Right forelimb (tissue), 1 donor: ENCODE measurements at places on chromosomes 5 and 9.

DNA sequence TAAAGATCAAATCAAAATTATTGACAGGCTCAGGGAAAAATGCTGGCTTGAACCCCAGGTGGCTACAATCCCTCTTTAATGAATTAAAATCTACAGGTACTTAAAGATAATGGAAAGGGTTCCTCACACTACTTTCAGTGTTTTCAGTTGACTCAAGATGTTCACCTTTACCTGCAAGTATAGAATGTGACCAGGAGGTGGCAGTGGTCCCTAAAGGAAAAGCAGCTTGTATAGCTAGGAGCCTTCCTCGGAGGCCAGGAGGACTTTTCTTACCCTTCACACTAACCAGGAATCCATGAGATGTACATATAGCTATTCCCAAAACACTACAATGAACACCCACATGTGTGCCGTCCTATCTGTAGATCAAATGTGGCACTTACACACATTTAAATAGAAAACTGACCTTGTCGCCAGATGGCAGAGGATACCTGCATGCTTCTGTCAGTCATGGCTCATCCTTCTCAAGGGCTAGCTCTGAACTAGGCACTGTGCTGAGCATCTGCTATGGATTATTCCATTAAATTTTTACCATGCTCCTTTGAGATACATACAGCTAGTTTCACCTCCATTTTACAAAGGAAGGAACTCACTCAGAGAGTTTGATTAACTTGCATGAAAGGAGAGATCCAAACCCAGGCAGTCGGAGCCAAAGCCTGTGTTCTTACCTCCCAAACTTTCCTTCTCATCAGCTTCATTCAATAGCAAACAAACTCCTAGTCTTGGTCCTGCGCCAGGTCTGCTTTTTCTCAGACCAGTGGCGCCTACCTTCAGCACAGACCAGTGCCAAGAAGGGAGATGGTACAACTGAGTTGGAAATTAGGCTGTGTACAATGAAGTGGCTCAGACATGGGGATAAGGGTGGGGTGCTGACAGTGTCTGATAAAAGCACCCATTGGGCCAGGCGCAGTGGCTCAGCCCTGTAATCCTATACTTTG is 24.5 kb downstream of the C9orf152 start:
- peak; percentile 74 for DNase-seq

DNA sequence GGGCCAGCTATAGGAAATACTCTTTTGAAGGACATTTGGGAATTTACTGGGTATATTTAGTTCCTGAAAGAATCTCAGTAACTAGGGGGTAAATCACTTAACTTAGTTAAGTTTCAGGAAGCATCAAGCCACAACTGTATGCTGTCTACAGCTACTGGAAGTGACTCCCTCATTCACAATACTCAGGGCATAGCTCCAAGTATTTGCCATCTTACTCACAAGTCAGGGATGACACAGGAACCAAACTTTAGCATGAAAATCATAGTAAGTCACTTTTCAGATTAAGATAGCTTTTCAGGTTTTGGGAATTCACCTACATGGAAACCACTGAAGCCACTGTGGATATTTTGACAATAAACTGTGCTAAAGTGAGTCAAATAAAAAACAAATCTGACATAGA is 242.4 kb upstream of the ATP10B start:
- DNase-seq = no peak

DNA sequence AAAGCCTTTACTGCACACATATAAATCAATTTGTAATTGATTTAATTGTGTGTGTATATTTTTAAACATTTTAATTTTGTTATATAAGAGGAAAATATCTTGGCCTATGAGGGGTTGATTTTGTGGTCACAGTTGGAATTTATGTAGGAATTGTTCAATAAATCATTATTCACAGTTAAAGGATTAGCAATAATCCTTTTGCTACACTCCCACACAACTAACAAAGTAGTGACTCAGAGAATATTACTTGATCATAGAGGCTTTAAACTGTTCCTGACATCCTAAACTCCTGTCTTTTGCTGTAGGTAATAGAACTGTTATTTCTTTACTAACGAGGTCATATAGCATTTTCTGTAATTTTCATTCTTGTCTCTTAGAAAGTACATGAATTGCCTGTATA is 95.5 kb downstream of the ZCCHC7 start:
- DNase-seq = no peak

GRCh38 chr5:88863523-88863922 is 19.5 kb downstream of the MEF2C start:
- no peak for DNase-seq

DNA sequence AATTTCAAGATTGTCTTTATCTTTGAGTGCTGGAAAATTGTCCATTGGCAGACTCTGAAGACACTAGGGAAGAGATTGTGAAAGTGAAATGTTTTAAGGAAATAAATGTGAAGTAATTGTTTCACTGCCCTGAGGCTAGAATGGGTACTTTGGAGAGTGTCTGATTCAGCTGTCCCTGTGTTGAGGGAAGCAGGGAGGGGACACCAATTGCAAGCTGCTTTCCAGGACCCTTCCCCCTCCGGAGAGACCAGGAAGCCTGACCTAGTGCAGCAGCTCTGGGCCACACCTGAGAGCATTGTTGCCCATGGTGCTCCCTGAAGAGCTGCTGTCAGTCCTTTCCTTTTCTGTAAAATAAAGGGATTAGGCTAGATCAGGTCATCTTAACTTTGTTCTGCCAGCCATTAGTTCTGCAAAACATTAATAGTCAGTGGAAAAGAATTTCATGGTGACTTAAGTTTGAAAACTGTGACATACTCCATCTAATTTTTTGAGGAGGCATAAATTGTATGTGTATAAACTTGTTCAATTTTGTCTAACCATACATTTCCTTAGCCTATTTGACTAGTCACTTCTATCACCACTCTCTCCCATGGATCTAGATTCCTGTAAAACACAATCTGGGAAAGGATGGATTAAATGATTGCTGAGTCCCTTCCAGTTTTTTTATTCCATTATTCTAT is 18.8 kb downstream of the MAP1B start:
- no peak for DNase-seq

- no peak for DNase-seq
Measured at GRCh38 chr5:67724412-67725135, 491.0 kb upstream of the PIK3R1 start.

DNA sequence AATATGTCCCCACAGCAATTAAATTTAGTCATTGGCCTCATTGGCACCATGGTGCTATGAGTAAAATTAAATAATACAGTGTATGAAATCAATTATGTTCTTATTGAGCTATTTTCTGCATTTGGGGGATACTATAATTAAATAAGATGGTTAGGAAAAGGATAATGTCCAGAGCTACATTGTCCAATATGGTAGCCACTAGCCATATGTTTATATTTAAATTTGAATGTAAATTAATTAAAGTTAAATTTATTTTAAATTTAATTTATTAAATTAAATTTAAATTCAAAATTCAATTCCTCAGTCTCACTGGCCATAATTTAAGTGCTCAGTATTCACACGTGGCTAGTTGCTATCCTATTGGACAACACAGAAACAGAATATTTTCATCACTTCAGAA is 115.7 kb downstream of the SPATA31D1 start:
- DNase-seq = no peak

DNA sequence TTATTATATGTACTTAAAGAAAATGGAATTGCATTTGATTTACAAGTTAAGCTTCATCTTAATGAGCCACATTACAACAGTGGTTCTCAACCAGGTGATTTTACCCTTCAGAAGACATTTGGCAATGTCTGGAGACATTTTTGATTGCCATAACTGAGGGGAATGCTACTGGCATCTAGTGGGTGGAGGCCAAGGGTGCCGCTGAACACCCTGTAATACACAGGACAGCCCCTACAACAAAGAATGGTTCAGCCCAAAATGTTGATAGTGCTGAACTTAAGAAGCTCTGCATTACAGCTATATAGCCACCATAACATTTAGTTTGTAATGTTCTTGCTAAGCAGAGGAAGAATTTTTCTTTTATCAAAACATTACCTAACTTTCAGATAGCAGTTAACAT is 103.1 kb downstream of the PAM start:
- no peak for DNase-seq

DNA sequence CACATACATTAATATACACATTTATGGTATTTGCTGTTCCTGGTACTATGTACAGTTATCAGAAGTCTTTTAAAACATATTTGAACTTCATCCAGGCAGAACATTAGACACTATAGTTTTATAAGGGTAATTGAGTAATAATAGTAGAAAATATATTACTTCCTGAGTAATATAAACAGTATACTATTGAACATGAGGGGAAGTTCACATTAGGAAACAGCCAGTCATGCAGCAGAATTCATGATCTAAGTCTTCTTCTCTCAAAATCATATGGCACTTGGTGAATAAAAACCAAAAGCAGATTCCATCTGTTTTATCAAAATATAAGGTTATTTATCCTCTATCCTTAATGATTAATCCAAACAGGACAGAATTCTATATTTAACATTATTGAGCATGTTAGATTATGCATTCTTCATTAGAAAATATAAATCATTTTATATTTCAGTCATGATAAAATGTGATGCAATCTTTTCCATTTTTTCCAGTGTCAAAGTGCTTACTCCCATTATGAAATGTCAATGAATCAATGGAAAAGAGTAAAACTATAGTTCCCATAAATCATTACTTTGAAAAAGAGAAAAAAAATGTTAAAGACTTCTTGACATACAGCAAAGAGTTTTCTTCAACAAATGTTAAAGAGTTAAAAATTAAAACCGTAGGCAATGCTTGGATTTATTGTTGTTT is 584.3 kb upstream of the TUSC1 start:
- no peak for DNase-seq
